ENCODE measurements at places on chromosomes 12 and 14.

DNA sequence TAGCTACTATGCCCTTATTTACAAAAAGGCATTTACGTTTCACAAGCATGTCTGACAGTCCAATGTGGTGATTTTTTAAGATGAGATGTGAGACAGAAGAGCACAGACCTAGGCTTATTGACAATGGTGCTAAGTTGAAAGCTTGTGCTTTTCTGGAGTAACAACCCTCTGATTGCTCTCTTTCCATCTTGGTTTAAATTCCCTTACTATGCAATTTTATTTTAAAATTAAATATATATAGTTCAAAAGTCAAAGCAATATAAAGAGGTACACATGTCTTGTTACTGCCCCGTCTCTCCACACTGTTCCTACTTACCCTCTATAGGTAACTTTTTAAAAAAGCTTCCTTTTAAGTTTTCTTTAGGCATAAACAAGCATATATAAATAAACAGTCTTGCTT, 39.4 kb upstream of the BBS10 start:
- no peak for DNase-seq

DNA sequence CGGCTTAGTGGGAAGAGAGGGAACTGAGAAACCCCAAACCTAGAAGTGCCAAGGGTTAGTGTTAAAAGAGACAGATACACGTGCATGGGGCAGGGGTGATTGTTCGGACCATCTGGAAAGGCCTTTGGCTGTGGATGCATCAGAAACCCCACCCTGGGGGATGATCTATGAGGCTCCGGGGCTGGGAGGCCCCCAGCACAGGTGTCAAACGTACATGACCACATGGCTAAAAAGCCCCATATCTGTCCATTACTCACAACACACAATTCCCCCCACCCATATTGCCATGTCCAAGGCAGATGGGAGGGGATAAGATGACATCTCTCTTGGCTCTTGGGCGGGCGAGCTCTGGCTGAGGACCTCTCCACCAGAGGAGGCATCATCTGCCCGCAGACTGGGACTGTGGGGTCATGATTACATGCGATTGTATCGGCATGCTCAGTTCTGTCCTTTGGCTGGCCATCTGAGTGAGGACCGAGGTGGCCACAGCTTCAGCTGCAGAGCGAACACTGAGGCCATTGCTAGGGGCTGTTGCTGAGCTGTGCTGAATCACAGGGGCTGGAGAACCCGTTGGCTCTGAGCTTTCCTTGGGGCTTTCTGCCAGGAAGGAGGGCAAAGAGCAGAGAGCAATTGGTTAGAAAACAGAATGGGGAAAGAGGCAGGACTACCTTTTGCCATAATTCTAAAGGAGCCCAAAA, 9.6 kb upstream of the NPFF start:
- no peak for DNase-seq

GRCh38 chr14:75995372-75996041, 9.9 kb downstream of the IFT43 start:
- no peak for DNase-seq

DNA sequence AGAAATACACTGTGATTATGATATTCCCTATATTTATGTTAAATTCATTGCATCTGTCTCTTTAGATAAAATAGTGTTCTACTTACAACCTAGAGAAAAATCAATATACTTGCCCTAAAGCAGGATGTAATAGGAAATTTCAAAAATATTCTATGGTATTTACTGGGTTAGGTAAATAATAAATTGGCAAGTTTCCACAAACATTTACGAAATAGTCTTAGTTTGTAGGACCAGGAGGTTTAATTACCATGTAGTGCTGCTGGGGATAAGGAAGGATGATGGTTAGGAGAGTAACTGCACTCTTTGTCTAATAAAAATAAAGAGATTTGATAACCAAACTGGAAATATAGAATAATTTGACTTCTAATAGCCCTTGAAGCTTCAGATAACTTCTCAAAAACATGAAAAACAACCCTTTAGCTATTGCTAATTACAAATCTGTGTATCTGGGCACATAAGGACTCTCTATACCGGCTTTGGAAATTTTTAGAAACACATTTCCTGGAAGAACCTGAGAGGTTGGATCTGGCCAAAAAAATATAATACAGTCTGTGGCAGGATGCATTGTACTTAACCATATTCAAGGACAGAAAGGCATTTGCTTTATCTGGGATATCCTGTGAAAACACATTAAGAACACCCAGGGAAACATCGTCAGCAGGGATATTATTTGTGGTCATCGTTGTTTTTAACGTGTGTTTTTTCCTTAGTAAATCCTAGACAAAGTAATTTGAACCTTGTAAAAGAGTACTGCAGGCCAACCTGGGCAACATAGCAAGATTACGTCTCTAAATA, 36.7 kb upstream of the TMCC3 start:
- no peak for DNase-seq

GRCh38 chr12:125403843-125404242, 338.6 kb downstream of the AACS start:
- DNase-seq, result no peak

GRCh38 chr12:2322554-2323120, 269.9 kb downstream of the CACNA1C start:
- no peak for DNase-seq

DNA sequence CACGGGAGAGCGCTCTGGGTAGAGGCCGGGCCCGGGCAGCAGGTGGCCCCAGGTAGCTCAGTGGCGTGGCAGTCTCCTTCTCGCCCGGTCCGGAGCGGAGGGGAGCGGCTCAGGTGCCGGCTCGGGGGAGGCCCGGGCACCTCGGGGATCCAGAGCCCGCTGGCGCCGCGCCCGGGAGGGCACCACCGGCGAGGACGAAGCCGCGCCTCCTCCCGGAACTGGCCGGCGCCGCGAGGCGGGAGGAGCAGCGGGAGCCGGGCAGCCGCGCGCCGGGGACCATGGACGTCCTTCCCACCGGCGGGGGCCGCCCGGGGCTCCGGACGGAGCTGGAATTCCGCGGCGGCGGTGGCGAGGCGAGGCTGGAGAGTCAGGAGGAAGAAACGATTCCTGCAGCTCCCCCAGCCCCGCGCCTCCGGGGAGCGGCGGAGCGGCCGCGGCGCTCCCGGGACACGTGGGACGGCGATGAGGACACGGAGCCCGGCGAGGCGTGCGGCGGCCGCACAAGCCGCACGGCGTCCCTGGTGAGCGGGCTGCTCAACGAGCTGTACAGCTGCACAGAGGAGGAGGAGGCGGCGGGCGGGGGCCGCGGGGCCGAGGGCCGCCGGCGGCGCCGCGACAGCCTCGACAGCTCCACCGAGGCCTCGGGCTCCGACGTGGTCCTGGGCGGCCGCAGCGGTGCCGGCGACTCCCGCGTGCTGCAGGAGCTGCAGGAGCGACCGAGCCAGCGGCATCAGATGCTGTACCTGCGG, 21.5 kb upstream of the GNS start:
- no peak for DNase-seq
